ENCODE measurements at places on chromosomes 6 and 20.

DNA sequence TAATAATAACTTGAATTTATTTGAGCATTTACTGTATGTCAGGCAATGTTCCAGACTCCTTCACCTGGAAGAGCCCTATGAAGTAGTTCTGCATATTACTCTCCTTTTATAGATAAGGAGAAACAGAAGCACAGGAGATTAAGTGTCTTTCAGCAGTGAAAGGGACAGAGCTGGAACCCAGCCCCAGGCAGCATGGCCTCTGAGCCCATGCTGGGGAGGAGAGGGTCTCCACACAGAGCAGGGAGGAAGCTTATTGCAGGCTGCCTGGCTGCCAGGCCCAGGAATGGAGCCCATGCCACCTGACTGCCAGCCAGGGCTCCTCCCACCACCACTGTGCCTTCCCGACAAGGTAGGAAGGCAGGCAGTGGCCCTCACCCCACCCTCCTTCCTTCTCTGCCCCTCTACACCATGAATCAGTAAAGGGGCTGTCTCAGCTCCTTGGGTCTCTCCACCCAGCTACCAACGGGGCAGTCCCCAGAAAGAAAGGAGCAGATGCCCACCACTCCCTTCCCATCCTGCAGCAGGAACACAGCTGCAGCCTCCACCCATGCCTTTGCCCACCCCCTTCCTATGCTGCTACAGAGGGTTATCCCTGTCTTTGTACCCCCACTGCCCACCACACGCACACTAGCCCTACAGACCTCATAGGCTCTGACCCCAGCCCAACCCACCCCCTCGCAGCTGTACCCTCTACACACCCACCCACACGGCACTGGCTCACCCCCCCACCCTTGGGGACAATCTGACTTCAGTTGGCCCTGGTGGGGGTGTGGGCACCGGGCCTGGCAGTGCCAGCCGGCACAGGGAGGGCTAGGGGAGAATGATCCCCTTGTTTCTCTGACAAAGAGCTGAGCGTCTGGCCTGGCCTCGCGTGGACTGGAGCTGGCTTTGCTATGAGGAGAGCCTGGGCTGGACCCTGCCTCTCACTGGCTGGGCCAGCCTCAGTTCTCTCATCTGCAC lies 41.8 kb downstream of the TFEB start:
- DNase-seq: no peak

DNA sequence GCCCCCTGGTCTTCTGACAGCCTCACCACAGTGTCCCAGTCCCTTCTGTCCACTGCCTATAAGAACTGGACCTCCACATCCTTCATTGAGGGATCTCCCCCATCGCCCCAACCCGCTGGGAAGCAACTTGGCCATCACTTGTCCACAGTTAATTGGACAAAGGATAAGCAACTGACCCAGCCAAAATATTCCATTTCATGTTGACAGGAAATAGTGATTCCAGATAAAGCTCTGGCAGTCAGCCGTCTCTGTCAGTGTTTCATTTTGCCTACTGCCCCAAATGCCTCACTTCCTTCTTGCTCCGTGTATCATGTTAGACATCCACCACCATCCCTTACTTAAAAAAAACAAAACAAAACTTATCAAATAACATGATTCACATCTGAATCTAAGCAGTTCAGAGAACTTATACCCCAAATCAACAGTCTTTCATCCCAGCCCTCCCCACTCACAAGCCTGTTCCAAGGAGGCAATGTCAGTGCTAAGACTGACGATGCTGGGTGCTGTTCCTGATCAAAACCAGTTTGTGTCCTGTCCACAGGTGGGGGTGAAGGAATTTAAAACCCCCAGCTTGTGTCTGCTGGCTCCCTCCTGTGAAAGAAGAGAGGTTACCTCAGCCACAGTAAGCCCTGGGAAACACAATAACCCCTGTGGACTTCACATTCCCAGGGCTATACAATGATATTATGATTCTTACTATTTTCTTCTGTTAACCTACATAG lies 162.5 kb downstream of the WDR27 start:
- DNase-seq: no peak

- DNase-seq: no peak
These were observed 816 bp upstream of the MAN1A1 start for GRCh38 chr6:119350202-119350951.

- no peak for DNase-seq
These were observed 266.8 kb downstream of the ZFAND3 start for GRCh38 chr6:38086346-38086745.

DNA sequence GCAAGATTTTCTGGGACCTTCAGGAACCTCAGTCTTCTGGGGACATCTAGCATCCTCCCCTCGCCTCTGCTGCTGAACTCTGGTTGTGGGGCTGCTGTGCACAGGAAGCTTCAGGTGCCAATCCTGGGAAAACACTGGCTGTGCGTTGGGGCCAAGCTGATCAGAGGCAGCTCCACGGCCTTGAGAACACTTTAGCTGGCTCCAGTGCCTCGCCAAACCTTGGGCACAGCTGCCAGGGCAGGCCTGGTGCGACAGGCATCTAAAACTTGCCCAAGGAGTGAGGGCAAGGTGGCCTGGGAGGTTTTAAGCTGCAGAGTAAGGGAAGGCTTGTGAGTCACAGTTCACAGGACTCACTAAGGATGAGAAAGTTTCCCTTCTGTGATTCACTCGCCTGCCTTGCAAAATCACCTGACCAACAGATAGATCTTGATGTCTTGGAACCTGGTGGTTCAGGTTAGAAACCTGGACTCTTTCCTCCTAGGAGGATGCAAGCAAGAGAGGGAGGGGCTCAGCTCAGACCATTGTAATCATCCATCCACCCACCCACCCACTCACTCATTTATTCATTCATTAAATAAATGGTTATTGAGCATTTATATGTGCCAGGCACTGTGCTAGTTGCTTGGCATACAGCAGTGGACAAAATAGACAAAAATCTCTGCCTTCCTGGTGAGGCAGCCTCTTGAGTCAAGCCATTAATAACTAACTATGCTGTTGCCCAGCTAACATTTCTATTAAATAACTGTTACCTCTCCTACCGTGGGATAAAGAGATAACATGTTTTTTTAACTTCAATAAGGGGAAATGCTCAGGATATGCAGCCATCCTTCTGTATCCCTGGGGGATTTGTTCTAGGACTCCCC lies 2.5 kb upstream of the SPATS1 start:
- no peak for DNase-seq

GRCh38 chr20:35599776-35600120 lies 15.9 kb upstream of the SPAG4 start:
- no peak for DNase-seq

DNA sequence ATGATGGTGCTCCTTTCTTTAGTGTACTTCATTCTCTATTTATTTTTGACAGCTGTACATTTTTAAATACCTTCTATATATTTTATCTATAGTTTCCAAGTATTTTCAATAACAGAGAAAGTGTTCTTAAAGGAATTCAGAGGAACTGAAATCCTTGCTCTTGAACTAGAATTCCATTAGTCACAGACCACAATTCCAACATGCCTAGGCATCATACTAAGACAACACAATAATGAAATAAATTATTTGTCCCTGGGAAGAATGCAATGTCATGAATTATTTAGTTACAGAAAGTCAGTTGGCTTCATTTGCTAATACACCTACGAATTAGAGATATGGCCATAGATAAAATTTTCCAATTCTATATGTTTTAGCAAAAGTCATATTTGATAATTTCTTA lies 671.2 kb downstream of the EPHA7 start:
- no peak for DNase-seq

DNA sequence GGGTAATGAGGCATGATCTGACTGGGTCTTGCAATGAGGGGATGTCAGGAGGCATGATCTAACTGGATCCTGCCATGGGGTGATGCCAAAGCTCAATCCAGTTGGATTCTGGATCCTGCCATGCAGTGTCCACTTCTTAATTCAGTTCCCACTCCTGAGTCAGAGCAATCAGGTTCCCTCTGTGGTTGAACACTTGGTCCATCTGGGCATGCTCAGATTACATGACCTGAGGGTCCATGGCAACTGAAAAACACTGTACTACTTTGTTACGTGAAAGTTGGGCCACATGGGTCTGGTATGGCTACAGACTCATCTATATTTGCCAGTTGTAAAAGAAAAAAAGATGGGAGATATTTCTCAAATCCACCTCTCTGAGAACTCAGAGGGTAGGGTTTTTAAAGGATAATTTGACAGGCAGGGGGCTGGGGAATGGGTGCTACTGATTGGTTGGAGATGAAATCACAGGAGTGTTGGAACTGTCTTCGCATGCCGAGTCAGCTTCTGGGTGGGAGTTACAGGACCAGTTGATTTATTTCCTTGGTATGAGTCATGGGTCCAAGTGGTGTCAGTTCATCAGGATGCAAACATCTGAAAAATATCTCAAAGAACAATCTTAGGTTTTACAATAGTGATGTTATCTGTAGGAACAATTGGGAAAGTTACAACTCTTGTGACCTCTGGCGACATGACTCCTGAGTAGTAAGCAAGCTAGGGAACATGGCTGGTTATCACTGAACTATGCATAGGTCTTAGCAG lies 21.6 kb downstream of the C6orf163 start:
- no peak for DNase-seq

- DNase-seq: no peak
These were observed 252.3 kb upstream of the FOXQ1 start for GRCh38 chr6:1059596-1059995.

DNA sequence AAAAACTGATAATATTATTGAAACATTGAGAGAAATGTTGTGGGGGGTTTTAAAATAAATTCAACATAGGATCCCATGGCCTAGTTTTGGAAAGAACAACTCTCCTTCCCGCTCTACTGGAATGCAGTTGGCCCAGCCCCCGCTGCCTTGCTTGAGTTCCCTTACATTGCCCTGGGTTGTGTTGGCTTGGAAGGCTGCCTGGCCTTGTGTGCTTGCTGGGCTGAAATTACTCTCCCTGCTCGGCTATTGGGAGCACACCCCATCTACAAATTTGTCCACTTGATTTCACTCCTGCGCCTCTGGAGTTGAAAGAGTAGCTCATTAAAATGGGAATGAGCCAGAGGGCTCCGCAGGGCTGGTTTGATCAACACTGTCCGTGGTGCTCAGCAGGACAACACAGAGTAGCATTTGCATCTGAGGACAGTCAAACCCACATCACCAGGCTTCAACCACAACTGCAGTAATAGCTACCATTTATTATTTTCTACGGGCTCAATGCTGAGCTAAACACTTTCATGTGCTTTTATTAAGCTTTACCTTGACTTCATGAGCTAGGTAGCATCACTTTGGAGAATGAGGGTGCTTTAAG lies 35.2 kb downstream of the DOK5 start:
- DNase-seq: no peak

DNA sequence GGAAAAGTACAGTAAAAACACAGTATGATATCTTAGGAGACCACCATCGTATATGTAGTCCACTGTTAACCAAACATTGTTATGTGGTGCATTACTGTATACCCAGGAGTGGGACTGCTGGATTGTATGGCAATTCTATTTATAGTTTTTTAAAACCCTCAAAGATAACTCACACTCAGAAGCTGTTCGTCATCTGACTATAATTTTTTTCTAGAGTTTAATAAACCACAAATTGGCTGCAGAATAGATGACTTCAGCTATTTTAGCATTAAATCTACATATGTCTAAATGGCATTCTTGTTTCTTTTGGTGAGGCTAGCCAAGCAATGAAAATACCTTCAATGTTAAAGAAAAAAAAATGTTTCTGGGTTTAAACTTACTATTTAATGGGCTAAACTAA lies 134.2 kb upstream of the BMP5 start:
- DNase-seq: no peak

- no peak for DNase-seq
These were observed 60.3 kb downstream of the KCNB1 start for GRCh38 chr20:49422161-49422560.

GRCh38 chr6:98574984-98575383 lies 259.4 kb upstream of the POU3F2 start:
- peak; percentile 85 for DNase-seq

DNA sequence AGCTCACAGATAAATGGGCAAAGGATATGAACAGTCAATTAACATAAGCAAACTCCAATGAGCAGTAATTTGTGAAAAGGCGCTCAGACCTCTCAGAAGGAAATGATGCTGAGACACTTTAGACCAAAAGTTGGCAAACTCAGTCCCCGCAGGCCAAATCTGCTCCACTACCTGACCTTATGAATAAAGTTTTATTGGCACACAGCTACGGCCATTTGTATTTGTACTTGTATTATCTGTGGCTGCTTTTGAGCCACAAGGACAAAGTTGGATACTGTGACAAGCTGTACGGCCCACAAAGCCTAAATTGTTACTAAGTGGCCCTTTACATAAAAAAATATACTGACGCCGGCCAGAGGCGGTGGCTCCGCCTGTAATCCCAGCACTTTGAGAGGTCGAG lies 167.0 kb downstream of the PREX1 start:
- DNase-seq: no peak

DNA sequence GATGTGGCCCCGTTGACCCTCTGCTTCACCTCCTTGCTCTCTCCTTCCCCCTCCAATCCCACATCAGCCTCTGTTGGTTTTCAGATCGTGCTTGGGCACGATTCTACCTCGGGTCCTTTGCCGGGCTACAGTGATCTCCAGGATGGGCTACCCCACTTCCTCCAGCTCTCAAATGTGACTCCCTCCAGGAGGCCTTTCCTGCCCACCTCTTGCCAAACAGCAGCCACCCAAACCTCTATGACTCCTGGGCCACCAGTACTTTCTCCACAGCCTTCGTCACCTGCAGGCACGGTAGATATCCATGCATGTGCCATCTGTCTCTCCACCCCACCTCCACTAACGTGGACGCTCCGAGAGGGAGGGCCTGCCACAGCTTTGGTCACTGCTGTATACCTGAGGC lies 55.9 kb upstream of the NXT1 start:
- no peak for DNase-seq
